ENCODE measurements at places on chromosomes 3 and 15.
A peak's percentile ranks its signal among the peaks of the same experiment; 100 is the strongest.

DNA sequence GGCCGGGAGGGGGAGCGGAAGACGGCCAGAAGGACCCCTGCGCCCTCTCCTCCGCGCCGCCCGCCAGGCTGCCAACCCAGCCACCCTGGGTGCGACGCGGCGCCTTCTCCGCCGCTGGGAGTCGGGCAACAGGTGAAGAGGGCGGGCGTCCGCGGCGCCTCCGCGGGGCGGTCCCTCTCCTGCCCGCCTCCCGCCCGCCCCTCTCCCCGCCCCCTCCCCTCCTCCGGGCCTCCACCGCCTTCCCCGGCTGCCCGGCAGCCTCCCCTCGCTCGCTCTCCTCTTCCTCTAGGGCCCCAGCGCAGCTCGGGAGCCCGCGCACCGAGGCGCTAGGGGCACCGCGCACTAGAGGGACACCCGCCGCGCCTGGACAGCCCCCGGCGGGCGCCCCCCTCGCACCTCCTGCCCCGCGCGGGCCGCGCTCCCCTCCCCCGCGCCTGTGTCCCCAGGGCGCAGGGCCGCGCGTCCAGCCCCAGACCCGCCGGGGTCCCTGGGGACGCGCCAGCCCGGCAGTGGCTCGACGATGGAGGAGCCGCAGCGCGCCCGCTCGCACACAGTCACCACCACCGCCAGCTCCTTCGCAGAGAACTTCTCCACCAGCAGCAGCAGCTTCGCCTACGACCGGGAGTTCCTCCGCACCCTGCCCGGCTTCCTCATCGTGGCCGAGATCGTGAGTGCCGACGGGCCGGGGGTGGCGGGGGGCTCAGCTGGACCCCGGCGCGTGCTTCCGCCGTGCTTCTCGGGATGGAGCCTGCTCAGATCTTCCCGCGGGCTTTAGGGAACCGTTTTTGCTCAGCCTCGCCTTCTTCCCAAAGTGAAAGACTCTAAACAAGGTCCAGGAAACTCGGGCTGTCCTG is at the start of gene CMTM8:
Gene CMTM8 (plus strand): TSS at position 228 of the 854 bp plus-strand sequence. CDS start 293 bp downstream, at position 521.
- peak; percentile 67 for DNase-seq

DNA sequence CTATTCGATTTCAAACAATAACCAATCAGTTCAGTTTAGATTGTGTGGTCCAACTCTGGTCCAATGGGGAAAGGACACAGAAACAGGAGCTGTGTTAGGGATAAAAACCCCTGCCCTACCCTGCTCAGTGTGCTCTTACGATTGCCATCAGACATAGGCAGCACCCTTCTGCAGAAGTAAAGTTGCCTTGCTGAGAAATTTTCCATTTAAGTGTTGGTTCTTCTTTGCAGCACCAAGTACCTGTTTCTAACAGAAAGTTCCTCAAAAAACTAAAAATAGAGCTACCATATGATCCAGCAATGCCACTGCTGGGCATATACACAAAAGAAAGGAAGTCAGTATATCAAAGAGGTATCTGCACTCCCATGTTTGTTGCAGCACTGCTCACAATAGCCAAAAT is 206.2 kb upstream of the CNTN4 start:
- no peak for DNase-seq

- DNase-seq: no peak
Measured at GRCh38 chr3:132790806-132791205, 68.6 kb upstream of the NPHP3 start.

- no peak for DNase-seq
Measured at GRCh38 chr3:165768680-165769079, 68.5 kb downstream of the BCHE start.

- no peak for DNase-seq
Measured at GRCh38 chr3:192408647-192409200, 318.6 kb downstream of the FGF12 start.

GRCh38 chr15:47726399-47726823 is 9.1 kb downstream of the SEMA6D start:
- DNase-seq: no peak

- DNase-seq: no peak
Measured at GRCh38 chr3:87307805-87308204, 31.4 kb upstream of the POU1F1 start.

DNA sequence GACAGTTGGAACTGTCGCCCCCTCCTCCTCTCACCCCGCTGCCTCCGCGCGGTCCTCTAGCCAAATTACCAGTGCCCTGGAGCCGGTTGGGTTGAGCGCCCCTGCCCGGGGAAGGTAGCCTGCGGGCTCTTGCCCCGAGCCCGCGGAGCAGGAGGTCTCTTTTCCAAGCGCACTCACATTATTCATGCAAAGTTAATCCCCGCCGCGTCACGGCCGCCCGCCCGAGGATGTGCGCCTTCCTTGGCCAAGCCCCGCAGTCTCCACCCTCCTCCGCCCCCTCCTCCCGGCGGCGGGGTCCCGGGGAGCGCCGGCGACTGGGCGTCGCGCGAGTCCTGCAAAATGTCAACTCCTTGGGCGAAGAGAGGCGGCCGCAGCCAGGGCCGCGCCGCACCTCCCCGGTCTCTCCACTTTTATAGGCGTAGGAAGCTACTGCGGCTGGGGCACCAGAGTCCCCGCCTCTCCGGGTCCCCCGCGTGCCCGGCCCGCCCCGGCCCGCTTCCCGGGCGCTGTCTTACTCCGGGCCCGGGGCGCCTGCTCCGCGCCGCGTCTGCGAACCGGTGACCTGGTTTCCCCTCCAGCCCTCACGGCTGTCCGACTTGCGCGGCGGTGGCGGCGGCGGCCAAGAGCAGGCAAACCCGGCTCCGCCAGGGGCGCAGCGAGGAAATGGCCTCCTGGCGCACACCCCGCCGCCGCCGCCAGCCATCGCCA is at the start of gene THRB:
Gene THRB (minus strand): TSS at position 233 of the 708 bp plus-strand sequence.
- no peak for DNase-seq

GRCh38 chr3:118988198-118989130 is 46.2 kb downstream of the IGSF11 start:
- no peak for DNase-seq

- no peak for DNase-seq
Measured at GRCh38 chr3:81953111-81953510, 191.7 kb upstream of the GBE1 start.

DNA sequence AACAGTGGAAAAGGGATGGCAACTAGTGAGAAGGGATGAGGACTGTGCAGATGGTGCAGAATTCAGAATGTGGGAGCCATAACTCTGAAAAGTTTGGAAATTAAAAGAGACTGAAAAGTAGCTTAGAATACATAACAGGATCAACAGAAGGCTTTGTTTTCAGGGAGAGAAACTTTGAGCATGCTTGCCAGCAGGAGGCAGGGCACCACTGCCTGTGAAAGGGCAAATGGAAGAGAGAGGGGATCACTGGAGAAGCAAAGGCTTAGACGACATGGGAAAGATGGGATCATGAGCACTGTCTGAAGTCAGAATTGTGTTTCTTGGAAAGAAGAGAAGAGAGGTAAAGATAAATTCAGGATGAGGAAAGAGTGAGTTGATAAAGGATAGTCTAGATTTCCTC is 99.6 kb downstream of the ABI3BP start:
- DNase-seq: no peak

DNA sequence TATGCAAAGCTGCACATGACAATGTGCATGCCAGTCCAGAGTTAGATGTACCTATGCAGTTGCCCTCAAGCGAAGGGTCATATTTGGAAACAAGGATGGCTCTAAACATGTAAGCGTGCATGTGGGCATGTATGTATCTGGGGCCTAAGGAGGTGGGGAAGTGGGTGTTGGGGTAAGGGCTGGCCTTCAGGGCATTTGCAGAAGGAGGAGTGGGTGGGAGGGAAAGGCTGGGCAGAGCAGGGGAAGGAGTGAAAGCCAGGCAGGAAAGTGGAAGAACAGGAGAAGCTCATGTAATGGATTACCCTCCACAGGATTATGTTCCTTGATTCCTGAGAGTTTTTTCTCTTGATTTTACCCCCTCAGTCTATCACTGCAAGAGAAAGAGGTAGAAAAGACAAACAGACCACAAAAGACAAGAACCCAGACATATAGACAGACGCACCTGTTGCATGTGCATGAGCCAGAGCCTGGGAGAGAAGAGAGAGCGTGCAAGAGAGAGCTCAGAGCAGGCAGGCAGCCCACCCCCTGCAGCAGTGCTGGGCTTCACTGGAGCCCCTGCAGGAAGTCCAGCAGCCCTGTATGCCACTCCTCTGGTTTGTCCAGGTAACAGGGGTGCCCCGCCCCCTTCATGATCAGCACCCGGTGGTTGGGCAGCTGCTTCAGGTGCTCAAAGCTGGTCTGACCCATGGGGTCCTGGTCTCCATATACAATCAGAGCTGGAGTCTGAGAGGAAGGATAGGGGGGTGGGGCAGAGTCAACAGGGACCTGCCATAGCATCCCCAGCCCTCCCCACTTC is 1.8 kb upstream of the PCBP4 start:
- no peak for DNase-seq

DNA sequence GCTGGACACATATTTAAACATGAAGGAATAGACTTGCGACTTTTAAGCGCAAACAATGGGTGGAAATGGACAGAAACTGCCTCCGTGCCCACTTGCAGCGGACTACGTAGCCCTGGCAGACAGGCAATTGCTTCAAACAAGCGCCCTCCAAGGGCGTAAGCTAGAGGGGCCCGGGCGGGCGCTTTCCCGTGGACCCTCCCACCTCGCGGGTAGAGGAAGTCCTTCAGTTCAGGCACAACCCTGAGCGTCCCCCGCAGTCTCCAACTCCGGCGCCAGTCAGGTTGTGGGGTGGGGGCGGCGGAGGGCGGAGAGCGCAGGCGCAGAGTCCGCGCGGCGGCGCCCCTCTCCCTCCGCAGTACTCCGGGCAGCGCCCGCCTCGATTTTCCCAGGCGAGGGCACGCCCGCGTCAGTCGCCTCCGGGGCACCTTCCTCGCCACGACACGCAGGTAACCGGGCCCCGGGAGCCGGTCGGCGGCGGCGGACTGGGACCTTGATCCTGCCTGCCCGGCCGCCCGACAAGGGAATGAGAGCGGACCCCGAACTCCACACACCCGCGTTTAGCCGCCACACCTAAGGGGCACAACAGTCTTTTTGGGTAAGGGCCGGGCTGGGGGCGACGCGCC is at the start of gene SLC35G2:
Gene SLC35G2 (plus strand): TSS at position 358 of the 623 bp plus-strand sequence. CDS start 35,335 bp downstream, outside the sequence.
- peak; percentile 28 for DNase-seq

GRCh38 chr3:60698117-60698516 is 553.1 kb downstream of the FHIT start:
- no peak for DNase-seq

- no peak for DNase-seq
Measured at GRCh38 chr3:23324745-23325144, 121.6 kb downstream of the UBE2E2 start.

DNA sequence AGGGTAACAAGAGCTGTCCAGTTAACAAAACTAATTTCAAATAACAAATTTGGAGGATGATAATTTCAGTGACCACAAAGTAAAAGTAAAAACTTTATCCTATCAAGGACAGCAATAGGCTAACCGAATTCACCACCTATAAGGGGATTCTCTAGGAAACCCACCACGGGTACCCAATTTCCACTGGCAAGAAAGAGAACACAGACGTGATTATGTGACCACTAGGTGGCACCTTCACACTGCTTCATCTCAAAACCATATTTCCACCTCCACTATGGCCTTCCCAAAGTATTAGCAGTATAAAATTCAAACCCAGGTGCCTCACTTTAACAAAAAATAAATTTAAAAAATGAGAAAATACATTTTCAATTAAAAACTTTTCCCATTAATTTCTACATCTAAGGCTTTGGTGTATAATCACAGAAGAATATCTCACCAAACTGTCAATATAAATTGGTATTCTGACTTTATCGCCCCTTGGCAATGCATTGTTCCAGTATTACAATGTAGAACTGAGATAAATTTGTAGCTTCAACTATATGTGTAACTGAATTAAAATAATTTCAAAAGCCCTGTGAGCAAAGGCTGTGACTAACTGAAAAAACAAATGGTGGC is 96.5 kb downstream of the FSIP1 start:
- DNase-seq: peak; percentile 5

DNA sequence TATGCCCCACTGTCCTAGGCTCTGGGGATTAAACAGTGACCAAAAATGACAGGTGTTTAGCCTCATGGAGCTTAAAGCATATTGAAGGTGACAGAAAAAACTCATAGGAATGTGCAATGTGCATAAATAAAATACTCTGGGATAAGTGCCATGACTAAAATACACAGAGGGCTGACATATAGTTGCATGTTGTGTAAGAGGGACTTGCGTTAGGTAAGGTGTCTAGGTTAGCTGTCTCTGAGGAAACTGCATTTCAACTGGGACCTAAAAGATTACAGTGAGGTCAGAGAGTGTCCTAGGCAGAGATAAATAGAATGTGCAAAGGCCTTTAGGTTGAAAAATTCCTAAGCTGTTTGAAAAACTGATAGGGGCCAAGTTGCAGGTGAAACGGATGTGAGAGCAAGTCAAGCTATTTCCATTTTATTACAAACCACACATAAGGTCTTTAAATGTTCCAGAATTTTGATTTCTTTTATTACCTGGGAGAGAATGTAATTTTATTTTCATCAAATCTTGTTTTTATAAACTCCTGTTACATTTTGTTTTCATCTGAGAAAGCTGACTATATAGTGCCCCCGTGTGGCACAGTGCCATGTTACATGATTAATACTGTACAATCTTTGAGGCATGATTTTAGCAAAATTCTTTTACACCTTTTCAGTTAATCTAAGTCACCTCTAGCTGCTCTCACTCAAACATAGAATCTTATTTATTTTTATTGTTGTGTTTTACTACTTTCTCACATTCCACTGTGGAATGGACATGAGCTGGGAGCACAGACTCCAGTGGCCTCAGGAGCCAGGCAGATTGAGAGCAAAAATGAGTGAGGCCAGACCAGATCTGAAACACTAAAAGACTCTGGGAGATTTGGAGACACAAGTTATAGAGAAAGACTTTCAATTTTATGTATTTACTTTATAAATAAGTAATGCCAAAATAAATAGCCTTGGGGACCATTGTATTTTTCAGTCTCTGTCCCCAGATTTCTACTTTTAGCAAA is 259.6 kb upstream of the ZNF717 start:
- no peak for DNase-seq

DNA sequence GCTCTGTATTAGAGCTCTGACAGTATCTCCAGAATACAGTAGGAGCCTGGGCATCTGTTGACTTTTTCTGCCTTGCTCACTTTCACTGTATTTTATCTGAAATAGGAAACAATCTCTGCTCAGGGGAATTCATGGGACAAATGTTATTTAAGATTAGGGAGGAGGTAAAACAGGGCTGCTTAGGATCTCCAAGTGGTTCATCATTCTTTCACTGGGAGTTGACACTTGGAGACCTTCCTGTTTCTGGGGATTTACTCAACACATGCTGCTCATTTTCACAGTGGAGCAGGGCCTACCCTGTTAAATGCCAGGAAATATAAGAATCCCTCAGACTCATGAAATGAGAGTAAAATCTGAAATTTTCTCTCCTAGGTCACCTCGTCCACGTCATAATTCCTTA is 185.5 kb downstream of the GAP43 start:
- DNase-seq: no peak
